Ovary (tissue), 10 donors: ENCODE measurements at places on chromosomes 11 and 22.

- DNase-seq: peak; percentile 21
These were observed 81.0 kb downstream of the IGLL1 start for GRCh38 chr22:23498811-23499798.

GRCh38 chr22:29212743-29213142 is 7.0 kb downstream of the EMID1 start:
- no peak for DNase-seq

- no peak for DNase-seq
These were observed 352.7 kb downstream of the NTM start for GRCh38 chr11:131723088-131723487.

DNA sequence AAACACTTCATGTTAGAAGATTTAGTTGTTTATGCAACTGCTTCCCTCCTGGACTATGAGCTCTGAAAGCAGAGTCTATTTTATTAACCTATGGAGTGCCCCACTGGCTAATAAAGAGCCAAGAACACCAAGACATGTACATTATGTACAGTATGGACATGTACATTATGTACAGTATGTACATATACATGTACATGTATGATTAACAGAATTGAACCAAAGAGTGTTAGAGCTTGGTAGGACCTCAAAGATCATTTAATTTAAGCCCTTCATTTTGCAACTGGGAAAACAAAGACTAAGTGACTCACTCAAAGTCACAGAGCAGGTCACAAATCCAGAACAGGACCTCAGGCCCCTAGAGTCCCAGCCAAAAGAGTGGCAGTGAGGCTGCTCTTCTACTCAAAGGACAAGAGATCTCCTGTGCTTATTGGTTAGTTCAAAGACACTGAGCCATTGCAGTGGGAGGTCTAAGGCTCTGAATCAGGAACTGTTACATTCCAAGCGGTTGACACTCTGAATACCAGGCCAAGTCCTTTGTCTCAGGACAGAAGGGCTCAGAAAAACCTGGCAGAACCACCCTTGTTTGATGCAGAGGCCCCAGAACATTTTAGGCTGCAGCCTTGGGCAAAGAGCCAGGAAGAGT is 103.8 kb downstream of the FAM168A start:
- DNase-seq: no peak

DNA sequence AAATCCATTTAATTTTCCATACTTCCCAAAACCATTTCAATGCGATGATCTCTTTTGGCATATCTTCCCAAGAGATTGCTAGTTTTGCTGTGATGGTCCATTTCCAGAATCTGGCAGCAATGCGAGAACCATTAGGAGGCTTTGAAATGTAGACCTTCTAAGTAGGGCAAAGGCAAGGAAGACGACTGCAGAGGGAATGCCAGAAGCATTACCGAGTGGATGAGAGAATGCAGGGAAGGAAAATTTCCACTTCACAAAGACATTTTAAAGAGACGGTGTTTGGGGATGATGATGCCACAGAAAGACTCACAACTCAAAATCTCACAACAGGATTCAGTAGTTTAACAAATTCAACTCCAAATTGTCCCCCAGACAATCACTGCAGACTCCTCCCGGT is 471 bp upstream of the CEP126 start:
- DNase-seq: peak; percentile 34
